Kidney epithelial cell (primary cell): ENCODE measurements at places on chromosomes 5 and 9. TPM values are rescaled to one million over a fixed set of nuclear protein-coding genes. Genes with fewer than 3 reads are reported as not detected.

- DNase-seq: no peak
Observed at GRCh38 chr5:115329475-115329874, 33.0 kb upstream of the CCDC112 start.

- no peak for DNase-seq
Observed at GRCh38 chr5:53253421-53253871, 143.9 kb upstream of the MOCS2 start.

DNA sequence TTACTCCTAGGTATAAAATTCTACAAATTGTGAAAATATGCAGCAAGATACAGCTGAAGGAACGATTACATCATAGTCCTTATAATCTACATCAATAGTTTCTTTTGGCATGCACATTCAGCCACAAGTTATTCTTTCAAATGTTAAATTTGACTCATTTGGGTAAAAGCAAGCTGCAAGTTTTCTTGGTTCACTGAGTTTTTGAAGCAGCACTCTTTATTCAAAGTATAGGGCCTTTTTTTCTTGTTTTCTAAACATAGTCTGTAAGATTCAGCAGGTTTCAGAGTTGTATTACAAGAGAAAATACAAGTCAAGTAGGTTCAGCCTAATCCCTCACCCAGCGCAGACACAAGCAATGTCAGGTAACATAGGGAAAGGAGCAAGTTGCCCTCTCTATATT, 981.5 kb downstream of the PTPRD start:
- no peak for DNase-seq

The ESM1 gene
- total RNA-seq: 3.8 and 7.2 TPM in 2 replicates

DNA sequence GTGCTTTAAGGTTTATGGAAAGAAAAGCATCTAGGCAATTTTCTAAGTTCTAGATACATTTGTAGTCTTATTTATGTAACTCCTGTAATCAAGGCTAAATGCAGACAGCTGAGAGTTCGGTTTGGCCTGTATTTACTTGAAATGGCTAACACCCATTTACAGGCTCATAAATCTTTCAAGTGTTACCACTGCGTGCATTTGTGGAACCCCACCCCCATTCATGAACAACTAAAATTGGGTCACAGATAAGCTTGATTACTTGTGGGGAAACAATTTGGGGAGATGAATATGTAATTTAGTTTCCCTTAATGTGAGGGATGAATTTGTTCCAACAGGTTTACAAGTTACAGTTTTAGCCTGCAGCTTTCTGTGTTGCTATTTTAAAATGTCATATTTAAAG, 360.6 kb downstream of the ARRDC3 start:
- DNase-seq: no peak

The HEXB gene
- total RNA-seq: 101 and 122 TPM in 2 replicates

The IL7R gene
- 1.6 and 4.0 TPM in 2 replicates for total RNA-seq

DNA sequence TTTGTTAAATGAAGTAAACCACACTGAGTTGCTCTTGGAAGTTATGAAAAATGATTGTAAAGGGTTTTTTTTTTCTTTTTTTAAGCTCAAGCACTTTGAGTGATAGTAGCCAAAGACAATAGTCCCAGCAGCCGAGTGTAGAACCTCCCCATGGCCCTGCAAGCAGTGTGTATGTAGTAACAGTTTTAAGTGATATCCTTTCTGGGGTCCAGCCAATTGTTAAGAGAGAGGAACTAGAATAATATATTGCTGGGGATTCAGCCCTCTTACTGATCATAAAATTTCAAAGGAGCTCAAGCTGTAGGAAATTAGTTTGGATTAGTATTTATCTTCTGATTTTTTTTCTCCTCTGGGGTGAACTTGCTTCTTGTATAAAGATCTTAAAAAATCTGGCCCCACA, 43.2 kb downstream of the NPR3 start:
- DNase-seq: no peak

The SPINK5 gene
- total RNA-seq: 0.04 and 5.6 TPM in 2 replicates

GRCh38 chr9:33676746-33677505, 118.4 kb upstream of the PRSS3 start:
- no peak for DNase-seq

The HTR1A gene
- not detected in 2 replicates for total RNA-seq

- no peak for DNase-seq
Observed at GRCh38 chr5:59093329-59093728, 510.5 kb downstream of the RAB3C start.

The TXNDC8 gene
- not detected in 2 replicates for total RNA-seq

The SLC27A6 gene
- 1.2 and 1.6 TPM in 2 replicates for total RNA-seq

The FAM78A gene
- total RNA-seq: 1.0 and 1.9 TPM in 2 replicates

The DNAH5 gene
- 2.7 and 4.4 TPM in 2 replicates for total RNA-seq

DNA sequence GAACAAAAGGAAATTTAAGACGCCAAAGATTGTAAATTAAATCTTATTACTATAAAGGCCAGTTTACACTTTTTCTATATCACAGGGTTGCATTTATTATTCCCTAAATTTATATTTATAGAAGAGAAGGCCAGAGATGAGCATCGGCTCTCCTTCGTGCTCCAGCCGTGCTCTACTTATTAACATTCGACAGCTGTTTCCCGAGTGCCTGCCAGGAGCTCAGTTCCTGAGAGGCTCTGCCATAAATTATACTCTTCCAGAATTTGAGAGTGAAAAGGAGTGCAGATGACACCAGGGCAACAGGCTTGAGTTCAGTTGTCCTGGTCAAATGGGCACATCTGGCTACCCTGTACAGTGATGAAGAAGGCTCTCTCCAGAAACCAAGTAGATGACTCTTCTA, 70.1 kb downstream of the PCSK5 start:
- no peak for DNase-seq

The ELAVL2 gene
- total RNA-seq: 0.68 and 0.92 TPM in 2 replicates

The UBQLN1 gene
- 133 and 142 TPM in 2 replicates for total RNA-seq

The SNCAIP gene
- total RNA-seq: 3.0 and 3.1 TPM in 2 replicates

The BOD1 gene
- 76.8 and 81.7 TPM in 2 replicates for total RNA-seq

The CRHBP gene
- total RNA-seq: not detected in 2 replicates

DNA sequence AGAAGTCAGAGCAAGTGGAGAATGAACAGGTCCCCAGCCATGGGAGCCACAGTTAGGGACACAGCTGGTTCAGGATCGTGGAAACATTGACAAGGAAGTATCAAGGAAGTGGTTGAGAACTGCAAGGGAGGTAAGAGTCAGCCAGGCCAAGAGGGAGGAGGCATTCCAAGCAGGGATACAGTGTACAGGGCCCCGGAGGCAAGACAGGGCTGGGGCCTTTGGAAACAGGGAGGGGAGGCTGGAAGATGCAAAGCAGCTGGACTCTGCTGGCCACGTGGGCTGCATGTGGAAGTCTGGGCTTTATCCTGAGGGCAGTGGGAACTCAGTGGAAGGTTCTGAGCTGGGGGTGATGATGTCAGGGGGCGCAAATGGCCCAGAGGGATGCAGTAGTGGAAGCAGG, 14.2 kb downstream of the CCDC180 start:
- DNase-seq: no peak

GRCh38 chr9:113508111-113508749, 44.7 kb downstream of the RGS3 start:
- no peak for DNase-seq

DNA sequence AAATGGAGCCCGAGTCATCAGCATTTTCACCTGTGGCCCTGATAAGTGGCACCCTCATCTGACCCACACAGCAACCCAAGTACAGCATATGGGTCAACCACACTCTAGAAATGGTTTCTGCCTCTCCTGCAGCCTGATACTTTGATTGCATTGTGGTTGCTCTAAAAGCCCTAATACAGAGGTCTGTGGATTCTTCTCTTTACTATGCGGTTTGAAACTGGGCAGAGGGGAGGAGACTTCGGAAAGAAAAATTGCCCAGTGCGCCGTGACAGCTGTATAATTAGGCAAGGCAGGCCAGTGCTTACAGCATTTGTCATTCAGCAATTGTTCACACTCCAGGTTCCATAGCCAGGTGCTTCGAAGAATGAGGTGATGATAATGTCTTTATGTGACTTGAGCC, 361.0 kb downstream of the NFIB start:
- DNase-seq: no peak

DNA sequence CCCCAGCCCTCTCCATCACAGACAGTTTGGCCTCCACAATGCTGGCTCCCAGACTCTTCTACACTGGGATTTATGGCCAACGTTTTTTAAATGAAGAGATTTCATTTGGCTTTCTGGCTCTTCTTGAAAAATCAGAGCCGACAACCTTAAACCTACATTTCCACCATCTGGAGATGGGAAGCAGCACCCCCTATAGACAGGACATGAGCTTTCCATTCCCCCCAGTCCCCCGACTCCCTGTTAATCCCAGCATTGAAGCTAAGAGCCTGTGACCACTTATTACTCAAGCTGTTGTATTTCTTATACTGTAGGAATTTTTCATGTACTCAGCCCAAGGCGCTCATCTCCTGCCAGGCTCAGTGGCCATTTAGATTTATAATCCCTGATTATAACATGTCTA, 34.0 kb upstream of the AFAP1L1 start:
- no peak for DNase-seq

GRCh38 chr5:14971873-14972272, 100.3 kb upstream of the ANKH start:
- DNase-seq: no peak

DNA sequence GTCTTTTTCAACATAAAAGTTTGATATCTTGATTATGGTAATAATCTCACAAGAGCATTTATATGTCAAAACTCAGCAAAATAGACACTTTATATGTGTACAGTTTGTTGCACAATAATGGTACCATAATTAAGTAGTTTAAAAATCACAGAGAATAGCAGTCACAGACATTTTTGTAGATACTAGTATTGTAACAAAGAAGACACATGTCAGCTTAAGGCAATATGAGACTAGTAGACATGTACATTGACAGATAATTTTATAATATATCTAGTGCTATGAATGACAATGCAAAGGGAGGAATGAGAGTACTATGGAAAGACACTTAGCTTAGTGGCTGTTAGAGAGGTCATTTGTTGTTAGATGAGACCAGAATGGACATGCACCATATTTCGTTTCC, 1490.6 kb upstream of the CDH6 start:
- DNase-seq: no peak

GRCh38 chr5:61806491-61807020, 474.5 kb downstream of the ZSWIM6 start:
- DNase-seq: no peak

- DNase-seq: no peak
Observed at GRCh38 chr9:82608487-82608886, 454.5 kb downstream of the RASEF start.

The PCDHGB2 gene
- total RNA-seq: 1.2 and 1.9 TPM in 2 replicates

The G3BP1 gene
- 134 and 154 TPM in 2 replicates for total RNA-seq

The MYMK gene
- total RNA-seq: not detected in 2 replicates

DNA sequence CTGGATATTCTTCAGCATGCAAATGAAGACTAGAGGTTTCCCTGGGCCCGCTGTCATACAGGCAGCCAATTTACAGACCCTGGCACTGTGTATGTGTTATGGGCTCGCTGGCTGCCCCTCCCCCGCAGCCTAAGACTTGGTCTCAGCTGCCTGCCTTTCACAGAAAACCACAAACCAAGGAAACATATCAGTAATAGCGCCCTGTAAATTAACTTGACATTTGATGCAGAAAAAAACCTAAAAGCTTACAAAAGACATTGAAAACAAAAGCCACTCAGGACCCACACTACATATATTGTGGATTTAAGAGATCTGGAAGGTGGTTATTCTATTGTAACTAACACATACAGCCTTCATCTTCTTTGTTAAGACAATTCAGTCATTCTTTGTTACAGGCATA, 287.0 kb upstream of the TMEM161B start:
- no peak for DNase-seq

- no peak for DNase-seq
Observed at GRCh38 chr5:173243831-173244305, 8.9 kb upstream of the NKX2-5 start.

DNA sequence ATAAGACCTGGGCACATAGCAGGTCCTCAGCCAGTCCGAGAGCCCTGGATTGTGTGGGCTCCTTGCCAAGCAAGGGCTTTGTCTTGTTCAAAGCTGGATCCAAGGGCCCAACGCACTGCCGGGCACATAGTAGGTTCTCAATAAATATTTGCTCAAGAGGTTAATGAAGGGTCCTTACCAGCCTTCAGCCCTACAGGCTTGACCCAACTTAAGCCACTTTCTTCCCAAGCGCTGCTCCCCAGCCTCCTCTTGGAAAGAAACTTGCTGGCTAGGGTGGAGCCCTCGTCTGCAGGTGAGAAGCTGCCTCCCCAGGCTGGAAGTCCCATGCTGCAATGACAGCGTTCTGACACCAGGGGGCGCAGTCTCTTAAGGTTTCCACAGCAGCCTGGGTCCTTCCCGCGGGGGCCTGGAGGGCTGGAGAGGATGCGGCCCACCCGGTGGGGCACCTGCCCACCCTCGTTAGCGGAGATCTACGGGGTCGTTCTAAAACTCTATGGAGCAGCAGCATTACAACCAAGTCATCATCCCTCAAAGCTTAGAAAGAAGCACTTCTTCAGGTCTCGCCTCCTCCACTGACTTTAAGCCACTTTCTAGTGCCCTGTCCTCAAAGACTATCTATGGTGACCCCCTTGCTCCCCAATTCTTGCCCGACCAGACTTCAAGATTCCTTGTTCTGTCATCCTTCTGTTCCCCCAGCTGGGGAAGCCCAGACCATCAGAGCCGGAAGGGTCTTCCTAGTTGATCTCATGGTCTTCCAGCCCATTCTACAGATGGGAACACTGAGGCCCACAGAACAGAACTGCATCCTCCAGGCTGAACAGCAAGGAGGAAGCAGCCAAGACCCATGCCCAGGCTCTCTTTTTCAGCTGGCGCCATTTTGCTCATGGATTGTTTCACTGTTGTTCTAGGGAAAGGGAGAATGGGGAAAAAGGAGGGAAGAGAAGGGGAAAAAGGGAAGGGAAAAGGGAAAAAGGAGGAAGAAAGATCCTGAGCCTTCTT, 115.4 kb downstream of the LHX2 start:
- no peak for DNase-seq
